ENCODE measurements at places on chromosomes 6 and 20. TPM values are rescaled to one million over a fixed set of nuclear protein-coding genes. Genes with fewer than 3 reads are reported as not detected.

DNA sequence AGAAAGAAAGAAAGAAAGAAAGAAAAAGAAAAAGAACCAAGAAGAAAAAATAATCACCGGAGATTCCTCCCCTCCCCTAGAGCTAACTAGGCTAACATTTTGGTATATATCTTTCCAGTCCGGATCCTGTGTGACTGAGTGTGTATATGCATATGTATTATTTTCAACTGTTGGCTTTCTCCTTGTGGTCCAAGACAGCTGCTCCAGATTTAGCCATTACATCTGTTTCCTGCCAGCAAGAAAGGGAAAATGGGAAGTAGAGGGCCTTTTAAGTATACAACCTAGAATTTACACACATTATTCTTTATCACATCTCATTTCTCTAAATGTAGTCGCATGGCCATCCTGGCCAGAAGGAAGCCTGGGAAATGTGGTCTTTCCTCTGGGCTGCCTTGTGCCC is 15.2 kb downstream of the SLC52A3 start:
- DNase-seq = no peak

DNA sequence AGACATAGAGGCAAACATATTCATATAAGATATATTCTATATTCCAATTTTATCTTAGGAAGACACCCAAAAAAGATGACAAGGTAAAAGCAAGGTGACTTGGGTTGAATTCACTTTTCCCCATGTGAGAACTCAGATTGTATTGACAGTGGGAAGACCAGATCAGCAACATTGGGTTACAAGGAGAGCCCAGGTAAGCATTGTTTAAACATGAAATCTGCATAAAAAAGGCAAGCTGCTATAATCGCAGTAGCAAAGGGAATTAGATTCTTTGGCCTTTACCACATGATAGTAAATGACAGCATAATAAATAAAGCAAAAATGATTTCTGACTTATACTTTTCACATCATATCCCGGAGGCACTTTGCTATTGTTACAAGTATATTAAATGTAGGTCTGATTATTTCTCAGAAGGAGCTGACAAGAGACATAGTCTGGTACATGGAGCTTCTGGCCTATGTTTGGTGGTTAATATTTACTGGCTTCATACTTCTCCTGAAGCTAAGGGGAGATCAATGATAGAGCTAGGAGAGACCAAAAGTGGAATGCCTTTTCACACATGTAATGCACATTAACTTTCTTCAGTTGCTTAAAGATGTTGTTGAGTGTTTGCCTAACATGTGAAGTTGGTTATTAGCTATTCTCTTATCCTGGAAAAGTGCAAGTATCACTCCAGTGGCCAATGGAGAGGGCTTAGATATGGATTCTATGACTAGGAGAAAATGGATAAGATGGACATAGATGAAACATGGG is 53.1 kb upstream of the EEF1E1 start:
- DNase-seq = no peak

DNA sequence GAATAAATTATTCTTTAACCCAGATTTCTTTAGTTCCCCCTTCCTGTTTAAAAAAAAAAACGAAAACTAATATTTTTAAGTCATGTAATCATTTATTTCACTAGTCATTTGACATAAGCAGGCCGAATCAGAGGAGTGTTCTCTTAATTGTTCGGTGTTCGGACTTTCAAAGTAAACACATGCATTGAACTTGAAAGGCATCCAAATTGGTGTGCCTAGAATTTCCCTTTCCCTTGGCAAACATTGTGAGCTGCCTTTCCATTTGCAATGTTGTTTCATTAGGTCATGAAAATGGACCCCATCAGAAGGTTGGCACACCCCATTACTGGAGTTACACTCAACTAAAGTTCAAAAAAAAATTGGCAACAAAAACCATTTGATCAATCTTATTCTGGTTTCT is 283.0 kb upstream of the MARCKS start:
- DNase-seq = no peak

GRCh38 chr20:53917145-53918019 is 153.0 kb downstream of the BCAS1 start:
- no peak for DNase-seq

DNA sequence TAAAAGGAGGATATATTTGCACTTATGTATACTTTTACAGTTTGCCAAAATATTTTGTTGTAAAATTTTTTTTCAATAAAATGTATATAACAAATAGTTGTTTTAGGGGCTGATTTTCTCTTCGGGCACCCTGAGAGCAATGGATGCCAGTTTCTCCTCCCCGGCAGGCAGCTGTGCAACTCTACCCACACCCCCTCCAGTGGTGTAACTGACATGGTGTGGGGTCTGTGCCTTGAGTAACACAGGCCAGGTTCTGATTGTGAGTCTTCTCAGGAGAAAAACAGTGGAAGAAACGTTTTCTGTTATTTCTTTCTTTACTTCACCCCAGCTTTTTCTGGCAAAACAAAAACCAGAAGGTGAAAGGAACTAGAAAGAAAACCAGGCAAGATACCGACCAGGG is 6.1 kb downstream of the FOXF2 start:
- no peak for DNase-seq

GRCh38 chr20:46129955-46130481 is 11.9 kb downstream of the CD40 start:
- DNase-seq = no peak

CLVS2 gene
- total RNA-seq = not detected

DNA sequence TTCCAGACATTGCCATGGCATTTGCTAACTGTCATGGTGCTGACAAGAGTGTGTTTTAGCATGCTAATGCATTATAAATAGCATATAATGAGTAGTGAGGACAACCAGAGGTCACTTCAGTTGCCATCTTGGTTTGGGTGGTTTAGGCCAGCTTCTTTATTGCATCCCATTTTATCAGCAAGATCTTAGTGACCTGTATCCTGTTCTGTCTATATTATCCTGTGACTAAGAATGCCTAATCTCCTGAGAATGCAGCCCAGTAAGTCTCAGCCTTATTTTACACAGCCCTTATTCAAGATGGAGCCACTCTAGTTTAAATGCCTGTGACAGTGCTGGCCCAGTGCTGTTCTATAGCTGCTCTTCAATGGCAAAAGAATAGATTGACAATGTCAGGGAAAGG is 781.0 kb upstream of the ADGRB3 start:
- no peak for DNase-seq
